ACHN (cell line): ENCODE measurements at places on chromosomes 5 and 9.

- DNase-seq, result no peak
Observed at GRCh38 chr5:180138976-180139730, 67.6 kb upstream of the RNF130 start.

DNA sequence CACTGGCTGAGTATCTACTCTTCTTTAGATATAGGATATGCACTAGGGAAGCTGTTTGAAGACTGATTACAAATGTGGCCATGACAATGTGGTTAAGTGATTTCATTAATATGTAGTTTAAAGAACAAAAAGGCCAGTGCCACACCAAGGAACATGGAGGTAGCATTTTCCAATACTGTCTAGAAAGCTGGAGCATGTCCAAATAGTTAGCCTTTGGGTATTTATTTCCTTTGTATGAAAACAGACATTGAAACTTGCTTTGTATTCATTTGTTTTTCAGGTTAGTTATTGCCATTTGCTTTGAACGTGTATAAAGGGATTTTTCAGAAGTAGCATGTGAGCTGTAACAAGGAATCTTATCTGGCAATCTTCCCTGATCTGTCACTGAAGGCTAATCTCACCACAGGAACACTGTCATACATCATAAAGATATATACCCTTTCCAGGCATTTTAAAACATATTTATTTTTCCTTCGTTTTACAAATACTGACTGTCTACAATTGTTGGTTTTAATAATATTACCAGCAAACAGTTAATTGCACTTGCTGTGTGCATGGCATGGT is 93.4 kb downstream of the PLPPR1 start:
- DNase-seq, result no peak

GRCh38 chr9:123975871-123976270 is 35.7 kb upstream of the LHX2 start:
- DNase-seq, result no peak

- DNase-seq, result peak; percentile 24
Observed at GRCh38 chr5:80192507-80193241, 63.2 kb downstream of the SERINC5 start.

GRCh38 chr5:54743997-54744788 is 226.6 kb downstream of the SNX18 start:
- peak; percentile 49 for DNase-seq

DNA sequence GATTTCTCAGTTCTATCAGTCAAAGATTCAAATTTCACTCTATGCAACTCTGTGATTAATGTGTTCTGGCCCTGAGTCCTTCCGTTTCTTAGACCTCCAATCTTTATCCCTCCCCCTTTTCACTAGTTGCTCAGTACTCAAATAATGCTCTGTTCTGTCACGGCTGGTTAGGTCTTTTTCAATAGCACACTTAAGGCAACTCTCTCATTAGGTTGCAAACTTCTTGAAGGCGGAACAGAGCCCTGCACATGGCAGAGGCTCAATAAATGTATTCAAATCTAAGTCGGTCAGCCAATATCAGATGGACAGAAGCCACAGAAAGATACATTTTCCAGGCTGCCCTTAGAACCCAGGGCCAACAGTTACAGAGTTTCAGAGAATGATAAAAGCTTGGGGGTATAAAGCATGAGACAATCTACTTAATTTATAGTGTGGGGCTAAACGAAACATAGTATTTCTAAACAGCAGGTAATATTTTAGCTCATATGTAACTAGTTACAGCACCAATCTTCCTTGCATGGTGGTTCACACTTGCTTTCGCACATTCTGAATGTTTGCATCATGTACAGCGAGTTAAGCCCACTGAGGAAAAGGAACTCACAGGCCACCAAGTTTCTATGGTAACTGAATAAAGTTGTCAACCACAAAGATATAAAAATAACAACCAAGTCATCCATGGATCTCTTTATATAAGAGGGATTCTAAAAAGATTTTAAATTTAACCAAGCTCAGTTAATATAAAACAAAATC is 67.1 kb upstream of the GOLPH3 start:
- no peak for DNase-seq
